Stimulated activated CD4-positive, alpha-beta T cell treated with anti-CD3 and anti-CD28 coated beads, Interleukin-2, amount 100 ng/mL, for 4 hours (primary cell): ENCODE measurements at places on chromosomes 5 and 9.
A peak's percentile ranks its signal among the peaks of the same experiment; 100 is the strongest.

GRCh38 chr5:78799266-78800017 lies 150.9 kb upstream of the LHFPL2 start:
- no peak for DNase-seq

DNA sequence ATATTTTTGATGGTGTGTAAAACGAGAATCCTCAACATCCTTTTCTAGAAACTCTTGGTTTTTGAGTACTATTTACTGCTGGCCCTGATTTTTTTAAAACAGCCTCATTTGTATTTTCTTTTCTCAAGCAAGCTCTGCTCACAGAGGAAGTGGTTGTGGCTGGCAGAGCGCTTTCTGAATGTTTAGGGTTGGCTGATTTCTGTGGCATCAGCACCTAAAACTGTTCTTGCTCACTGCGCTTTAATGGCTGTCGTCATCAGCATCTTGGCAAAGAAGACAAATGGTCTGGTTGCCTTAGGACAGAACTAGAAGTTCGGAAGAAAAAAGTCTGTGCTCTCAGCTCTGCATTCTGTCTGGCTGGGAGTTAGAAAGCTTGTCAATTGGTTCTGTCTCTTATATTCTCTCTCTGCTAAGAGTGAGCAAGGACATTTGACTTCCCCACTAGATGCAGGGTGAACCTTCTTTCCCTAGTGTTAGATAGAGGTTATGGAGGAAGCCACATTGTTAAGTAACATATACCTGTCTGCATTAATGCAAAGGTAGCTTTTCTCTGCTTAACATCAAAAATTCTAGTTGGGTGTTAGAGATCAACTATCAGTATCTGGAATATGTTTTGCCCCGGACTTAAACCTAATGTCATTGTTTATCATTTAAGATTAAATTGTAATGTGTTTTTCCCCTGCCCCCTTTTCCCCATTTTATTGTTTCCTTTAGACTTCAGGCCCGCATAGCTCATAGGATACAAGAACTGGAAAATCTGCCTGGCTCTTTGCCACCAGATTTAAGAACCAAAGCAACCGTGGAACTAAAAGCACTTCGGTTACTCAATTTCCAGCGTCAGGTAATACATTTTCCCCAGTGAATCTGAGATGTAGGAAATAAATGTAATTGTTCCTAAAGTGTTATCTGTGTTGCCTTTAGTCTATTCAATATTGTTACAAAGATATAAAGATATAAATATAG lies 39.0 kb downstream of the SMARCA2 start:
- DNase-seq = peak; percentile 35

GRCh38 chr9:131799177-131799823 lies 59.4 kb upstream of the RAPGEF1 start:
- DNase-seq = peak; percentile 2

DNA sequence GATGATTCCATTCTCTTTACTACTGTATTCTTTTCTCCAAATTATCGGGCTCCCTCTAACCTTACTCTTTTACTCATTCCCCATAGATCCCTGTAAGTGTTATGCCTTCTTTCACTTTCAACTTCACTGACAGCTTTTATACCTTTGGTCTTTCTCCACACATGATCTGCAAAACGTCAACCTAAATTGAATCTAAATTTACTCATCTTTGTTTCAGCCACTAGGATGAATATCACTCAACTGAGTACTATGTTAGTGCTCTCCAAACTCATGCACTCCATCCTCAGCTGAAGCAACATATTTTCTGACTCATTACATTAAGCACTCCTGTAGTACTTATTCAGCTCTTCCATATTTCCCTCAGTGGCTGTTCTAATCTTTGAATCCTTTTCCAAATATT lies 133.4 kb downstream of the ADAMTS19 start:
- DNase-seq = no peak

- no peak for DNase-seq
Measured at GRCh38 chr5:36680066-36680465, 73.7 kb downstream of the SLC1A3 start.

- DNase-seq = no peak
Measured at GRCh38 chr9:7640231-7640630, 159.3 kb downstream of the DMAC1 start.
